ENCODE measurements at places on chromosomes 6 and 20.

DNA sequence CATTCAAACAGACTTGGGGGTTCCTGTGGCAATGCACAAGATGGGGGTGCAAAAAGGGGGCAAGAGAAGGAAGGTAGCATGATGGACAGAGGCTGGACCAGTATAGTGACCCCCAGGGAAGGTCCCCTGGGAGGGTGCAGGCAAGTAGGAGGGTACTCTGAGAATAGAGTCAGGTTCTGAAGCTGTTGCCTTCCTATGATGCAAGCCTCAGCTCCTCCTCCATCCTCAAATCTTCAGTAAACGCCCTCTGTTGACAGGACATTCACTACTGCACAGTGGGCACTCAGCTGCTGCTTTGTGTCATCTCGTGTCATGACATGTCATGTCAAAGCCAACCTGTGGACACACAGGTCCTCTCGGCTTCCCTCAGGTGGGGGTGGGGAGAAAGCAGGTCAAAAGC, 5.8 kb upstream of the SDCBP2 start:
- no peak for DNase-seq

GRCh38 chr20:39268981-39269461, 306.9 kb downstream of the DHX35 start:
- no peak for DNase-seq

GRCh38 chr20:60899320-60899719, 352.7 kb upstream of the CDH4 start:
- DNase-seq, result no peak

GRCh38 chr20:54044156-54044555, 26.2 kb downstream of the BCAS1 start:
- no peak for DNase-seq

DNA sequence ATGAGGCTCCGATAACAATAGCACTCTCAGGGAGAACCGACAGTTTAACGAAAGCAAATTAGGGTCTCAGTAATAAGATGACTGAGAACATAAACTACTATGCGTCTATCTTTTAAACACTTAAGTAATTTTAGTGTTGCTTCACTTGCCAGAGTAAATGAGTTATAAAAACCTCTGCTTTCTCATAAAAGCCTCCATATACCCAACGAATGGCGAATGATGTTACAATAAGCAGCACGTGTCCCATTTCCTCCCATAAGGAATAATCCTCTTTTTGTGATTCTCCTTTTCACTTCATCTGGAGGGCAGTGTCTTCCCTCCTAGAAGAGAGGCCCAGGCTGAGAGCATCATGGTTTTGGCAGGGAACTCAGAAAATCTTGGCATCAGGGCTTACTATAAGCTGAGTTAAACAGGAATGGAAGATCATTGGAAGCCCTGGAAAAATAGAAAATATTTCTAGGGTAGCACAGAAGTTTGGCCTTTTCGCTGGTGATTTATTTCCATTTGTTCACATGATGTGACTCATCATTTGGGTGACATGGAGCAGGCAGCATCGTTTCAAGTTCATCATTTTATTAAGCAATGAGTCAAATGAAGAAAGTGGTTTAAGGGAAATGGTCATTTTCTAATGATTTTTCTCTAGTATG, 255.4 kb downstream of the ATXN1 start:
- no peak for DNase-seq

- no peak for DNase-seq
Observed at GRCh38 chr6:85506441-85507093, 56.7 kb downstream of the NT5E start.

- no peak for DNase-seq
Observed at GRCh38 chr6:52420668-52421358, 671 bp downstream of the EFHC1 start.

- DNase-seq, result no peak
Observed at GRCh38 chr20:32056708-32057483, 4.9 kb downstream of the HCK start.

DNA sequence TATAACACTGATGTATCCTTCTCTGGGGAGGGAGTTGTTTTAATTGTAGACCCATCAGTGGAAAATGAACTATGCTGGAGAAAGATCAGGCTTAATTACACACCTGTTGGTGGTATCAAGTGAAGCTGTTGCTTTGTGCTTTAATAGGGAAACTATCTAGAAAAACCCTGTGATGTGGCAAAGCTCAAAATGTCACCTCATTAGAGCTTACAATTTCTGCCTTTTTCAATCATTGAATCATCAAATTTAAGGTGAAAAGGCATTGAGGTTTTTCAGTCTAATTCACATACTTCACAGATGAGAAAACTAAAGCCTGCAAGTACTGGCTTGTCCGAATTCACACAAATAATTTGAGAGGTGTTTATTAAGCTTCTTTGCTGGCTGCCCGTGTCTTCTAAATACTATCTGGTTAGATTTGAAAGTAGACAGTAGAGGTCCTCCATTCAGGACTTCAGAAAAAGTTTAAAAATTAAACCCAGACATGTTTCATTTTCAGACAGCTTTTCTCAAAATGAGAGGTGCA, 143.3 kb upstream of the MAP3K7 start:
- DNase-seq, result no peak

DNA sequence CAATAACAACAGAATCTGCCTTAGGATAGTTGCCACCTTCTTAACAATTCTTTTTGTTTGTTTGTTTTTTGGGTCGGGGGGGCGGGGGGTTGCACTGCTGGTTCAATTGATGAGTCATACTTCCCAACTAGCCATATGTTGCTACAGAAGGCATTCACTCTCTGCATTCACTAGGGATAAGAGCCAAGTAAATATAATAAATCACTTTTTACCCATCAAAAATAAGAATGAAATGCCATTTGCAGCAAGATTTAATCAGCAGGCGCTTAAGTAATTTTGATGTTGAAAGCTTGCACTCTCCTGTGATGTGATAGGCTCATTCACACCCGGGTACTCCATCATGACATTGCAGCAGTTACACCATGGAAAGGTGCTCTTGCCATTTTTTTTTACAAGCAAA, 209.8 kb downstream of the HIVEP2 start:
- DNase-seq, result no peak

DNA sequence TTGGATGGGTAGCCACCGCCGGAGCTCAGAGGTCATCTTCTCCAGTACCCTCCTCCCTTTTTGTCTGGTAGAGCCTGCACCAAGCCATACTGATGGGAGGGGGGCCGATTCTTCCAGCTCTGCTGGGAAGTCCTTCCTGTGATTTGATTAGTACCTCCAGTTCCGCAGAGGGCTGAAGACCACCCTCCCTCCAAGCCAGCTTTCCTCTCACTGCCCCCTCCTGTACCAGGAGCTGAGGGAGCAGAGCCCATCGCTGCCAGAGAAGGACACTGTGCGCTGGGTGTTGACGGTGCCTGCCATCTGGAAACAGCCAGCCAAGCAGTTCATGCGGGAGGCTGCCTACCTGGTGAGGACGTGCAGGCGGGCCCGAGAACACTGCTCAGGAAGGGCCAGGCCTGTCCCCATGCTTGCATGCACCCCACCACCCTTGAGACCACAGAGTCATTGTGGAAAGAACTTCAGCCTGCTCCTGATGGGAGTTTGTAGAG, 13.2 kb downstream of the HSPA12B start:
- DNase-seq, result no peak

All from stimulated activated CD8-positive, alpha-beta memory T cell treated with anti-CD3 and anti-CD28 coated beads, Interleukin-4, amount 100 ng/mL, for 1 hour (primary cell).